EH (cell line): ENCODE measurements at places on chromosomes 4 and X.

DNA sequence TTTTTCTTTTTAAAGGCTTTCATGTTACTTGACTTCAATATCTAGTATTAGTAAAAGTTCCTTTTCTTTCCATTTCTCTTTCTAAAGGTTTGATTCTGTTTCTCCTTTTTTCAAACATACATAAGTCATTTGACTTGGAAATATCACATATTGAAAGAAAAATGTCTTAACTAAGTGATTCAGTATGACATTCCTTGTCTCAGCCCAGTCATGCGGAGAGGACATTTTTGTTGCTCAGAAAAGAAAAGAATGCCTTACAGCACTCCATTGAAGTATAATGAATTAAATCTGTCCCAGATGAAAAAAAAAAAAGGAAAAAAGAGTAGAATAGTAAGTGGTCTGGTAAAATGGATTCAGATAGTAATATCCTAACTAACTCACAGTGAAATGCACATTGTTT, 466.1 kb downstream of the ADGRL3 start:
- no peak for DNase-seq

DNA sequence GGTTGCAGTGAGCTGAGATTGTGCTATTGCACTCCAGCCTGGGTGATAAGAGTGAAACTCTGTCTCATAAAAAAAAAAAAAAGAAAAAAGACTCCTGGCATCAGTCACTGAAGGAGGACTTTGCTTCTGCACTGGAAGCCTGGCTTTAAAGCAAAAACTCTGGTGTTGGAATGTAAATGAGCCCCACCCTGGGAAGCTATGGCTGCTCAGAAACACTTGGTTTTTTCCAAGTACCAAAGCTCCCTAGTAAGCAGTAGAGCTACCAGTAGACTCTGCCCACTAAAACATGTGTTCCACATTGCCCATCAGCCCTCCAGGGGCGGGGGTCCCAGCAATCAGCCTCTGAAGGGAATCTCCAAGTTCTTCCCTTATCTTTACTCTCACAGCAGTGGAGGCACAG, 154.4 kb downstream of the SHROOM3 start:
- DNase-seq, result peak; percentile 91

- peak; percentile 26 for DNase-seq
Observed at GRCh38 chrX:122626871-122627270, 557.2 kb upstream of the GRIA3 start.

- DNase-seq, result no peak
Observed at GRCh38 chrX:108091878-108092291, 307 bp downstream of the ATG4A start.

- no peak for DNase-seq
Observed at GRCh38 chrX:27599928-27600327, 9.8 kb downstream of the DCAF8L2 start.

DNA sequence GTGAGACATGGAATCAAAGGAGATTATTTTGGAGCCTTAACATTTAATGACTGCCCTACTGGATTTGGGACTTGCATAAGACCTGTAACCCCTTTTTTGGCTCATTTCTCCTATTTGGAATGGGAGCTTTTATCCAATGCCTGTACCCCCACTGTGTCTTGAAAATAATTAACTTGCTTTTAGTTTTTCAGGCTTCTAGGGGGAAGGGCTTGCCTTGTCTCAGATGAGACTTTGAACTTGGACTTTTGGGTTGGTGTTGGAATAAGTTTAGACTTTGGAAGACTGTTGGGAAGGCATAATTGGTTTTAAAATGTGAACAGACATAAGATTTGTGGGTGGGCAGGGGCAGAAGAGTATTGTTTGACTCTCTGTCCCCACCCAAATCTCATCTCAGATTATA, 189.1 kb upstream of the POU3F4 start:
- DNase-seq, result no peak

DNA sequence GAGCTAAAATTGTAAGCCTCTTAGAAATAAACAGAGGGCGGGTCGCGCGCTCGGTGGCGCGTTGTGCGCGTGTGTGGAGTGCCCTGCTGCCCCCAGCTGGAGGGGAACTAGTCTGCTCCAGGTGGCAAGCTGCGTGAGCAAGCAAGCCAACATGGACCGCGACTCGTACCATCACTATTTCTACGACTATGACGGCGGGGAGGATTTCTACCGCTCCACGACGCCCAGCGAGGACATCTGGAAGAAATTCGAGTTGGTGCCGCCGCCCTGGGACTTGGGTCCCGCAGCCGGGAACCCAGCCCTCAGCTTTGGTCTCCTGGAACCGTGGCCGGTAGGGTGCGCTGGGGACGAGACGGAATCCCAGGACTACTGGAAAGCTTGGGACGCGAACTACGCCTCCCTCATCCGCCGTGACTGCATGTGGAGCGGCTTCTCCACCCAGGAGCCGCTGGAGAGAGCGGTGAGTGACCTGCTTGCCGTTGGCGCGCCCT, 66.1 kb downstream of the DNAAF6 start:
- no peak for DNase-seq

- no peak for DNase-seq
Observed at GRCh38 chrX:83504721-83505479, 3.2 kb upstream of the POU3F4 start.

GRCh38 chr4:8727131-8727530, 134.6 kb downstream of the CPZ start:
- no peak for DNase-seq

DNA sequence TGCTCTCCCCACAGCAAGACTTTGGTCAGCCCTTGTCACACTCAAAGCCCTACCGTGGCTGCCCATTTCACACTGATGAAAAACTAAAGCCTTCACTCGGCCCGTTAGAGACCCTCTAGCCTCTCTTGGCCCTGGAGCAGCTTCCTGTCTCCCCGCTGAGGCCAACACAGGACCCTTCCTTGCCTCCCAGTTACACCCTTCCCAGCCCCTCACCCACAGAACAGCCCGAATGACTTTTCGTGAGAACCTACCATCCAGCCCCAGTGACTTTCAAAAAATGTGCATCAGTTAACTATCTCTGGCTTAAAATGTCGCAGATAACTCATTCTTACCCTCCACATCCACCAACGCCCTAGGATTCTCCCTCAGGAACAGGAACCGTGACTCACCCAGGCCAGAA, 756 bp upstream of the TAF9B start:
- no peak for DNase-seq

- DNase-seq, result peak; percentile 22
Observed at GRCh38 chrX:65451663-65452062, 82.9 kb downstream of the LAS1L start.

GRCh38 chr4:23720556-23720955, 169.3 kb downstream of the PPARGC1A start:
- peak; percentile 6 for DNase-seq

DNA sequence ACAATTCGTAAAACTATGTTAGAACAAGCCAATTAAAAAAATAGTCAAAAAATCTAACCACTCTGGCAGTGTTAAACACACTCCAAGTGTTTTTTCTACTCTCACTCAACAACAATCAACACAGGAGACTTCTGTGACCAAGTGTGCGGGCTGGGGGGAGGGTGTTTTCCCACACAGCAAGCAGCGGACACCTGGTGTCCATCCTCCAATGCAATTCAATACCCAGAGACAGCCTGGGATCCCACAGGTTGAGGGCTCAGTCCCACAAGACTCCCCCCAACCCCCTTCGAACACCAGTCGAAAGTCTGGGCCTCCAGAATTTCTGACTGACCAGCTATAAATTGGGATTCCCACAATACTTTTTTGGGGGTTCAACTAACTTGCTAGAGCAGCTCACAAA, 8.3 kb upstream of the PIM2 start:
- no peak for DNase-seq

DNA sequence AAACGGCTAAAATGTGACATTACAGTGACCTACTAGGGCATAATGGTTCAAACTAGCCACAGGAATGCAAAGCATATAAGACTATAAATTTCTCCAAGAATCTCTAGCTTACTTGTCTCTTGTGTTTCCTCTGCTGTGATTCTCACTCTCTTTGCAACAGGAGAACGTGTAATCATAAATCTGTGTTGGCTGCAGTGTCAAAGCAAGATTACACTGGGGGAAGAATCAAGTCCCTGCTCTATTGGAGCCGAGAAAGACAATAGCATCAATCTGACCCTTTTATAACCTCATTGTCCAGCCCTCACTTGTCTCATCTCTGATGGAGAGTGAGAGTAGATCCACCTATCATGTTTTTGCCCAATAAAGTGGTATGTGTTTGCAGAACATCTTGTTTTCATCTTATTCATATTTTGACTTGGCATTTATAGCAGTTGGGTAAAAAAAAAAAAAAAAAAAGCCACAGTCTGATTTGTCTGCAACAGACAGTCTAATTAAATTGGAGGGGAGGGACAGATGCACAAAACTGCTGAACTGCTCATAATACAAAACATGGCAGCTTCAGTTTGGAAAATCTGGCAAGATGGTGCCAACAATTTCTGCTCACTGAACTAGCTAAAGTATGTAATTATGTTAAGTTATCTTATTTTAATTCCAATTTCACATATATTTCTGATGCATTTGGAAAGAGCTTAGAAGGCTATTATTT, 165.0 kb upstream of the GABRA2 start:
- no peak for DNase-seq
